ENCODE measurements at places on chromosomes 6 and 20. TPM values are rescaled to one million over a fixed set of nuclear protein-coding genes. Genes with fewer than 3 reads are reported as not detected.

RBPJL gene
- polyA plus RNA-seq, result not detected

BPIFB4 gene
- polyA plus RNA-seq, result not detected

COL20A1 gene
- polyA plus RNA-seq, result 0.46 TPM

TRAPPC3L gene
- not detected for polyA plus RNA-seq

HLA-DOA gene
- not detected for polyA plus RNA-seq

SEL1L2 gene
- polyA plus RNA-seq, result not detected

SLC17A1 gene
- polyA plus RNA-seq, result not detected

GGTLC1 gene
- polyA plus RNA-seq, result not detected

SAMD3 gene
- polyA plus RNA-seq, result 17.1 TPM

JARID2 gene
- 25.0 TPM for polyA plus RNA-seq

SLC22A23 gene
- polyA plus RNA-seq, result 8.8 TPM

GTSF1L gene
- not detected for polyA plus RNA-seq

MATN4 gene
- not detected for polyA plus RNA-seq

ADTRP gene
- not detected for polyA plus RNA-seq

FOXF2 gene
- not detected for polyA plus RNA-seq

MYLK2 gene
- 0.22 TPM for polyA plus RNA-seq

GJA10 gene
- polyA plus RNA-seq, result not detected

PTCHD4 gene
- 3.4 TPM for polyA plus RNA-seq

OR2J3 gene
- polyA plus RNA-seq, result not detected

WFDC10B gene
- not detected for polyA plus RNA-seq

HS3ST5 gene
- polyA plus RNA-seq, result not detected

CCM2L gene
- 1.5 TPM for polyA plus RNA-seq

NMBR gene
- polyA plus RNA-seq, result not detected

PCED1A gene
- polyA plus RNA-seq, result 132 TPM

ADAM33 gene
- not detected for polyA plus RNA-seq

PPP1R3G gene
- polyA plus RNA-seq, result not detected

PXDC1 gene
- polyA plus RNA-seq, result 4.2 TPM

ARFGEF3 gene
- polyA plus RNA-seq, result 4.5 TPM

C6orf141 gene
- polyA plus RNA-seq, result not detected

GPANK1 gene
- polyA plus RNA-seq, result 21.9 TPM

BMP7 gene
- 3.6 TPM for polyA plus RNA-seq

ADGB gene
- not detected for polyA plus RNA-seq

HLA-DPB1 gene
- polyA plus RNA-seq, result 2.3 TPM

KCNG1 gene
- 2.1 TPM for polyA plus RNA-seq

HLA-DQB2 gene
- not detected for polyA plus RNA-seq

ZNF318 gene
- polyA plus RNA-seq, result 16.1 TPM

GCNT2 gene
- polyA plus RNA-seq, result 16.3 TPM

CFAP61 gene
- 0.42 TPM for polyA plus RNA-seq

PROCR gene
- 0.30 TPM for polyA plus RNA-seq

SLC52A3 gene
- not detected for polyA plus RNA-seq

HNF4A gene
- not detected for polyA plus RNA-seq

BCAS1 gene
- not detected for polyA plus RNA-seq

FIG4 gene
- 35.4 TPM for polyA plus RNA-seq

NHLRC1 gene
- 1.2 TPM for polyA plus RNA-seq

MAP1LC3A gene
- 58.3 TPM for polyA plus RNA-seq

KCNK15 gene
- not detected for polyA plus RNA-seq

NR2E1 gene
- 0.50 TPM for polyA plus RNA-seq

NNAT gene
- 996 TPM for polyA plus RNA-seq

CCDC170 gene
- polyA plus RNA-seq, result 0.15 TPM

EFCAB8 gene
- not detected for polyA plus RNA-seq

KHDC1L gene
- not detected for polyA plus RNA-seq

SLC25A27 gene
- 31.1 TPM for polyA plus RNA-seq

STX11 gene
- polyA plus RNA-seq, result not detected

THBD gene
- polyA plus RNA-seq, result not detected

ALDH8A1 gene
- 6.9 TPM for polyA plus RNA-seq

COL10A1 gene
- not detected for polyA plus RNA-seq

C6orf47 gene
- 17.2 TPM for polyA plus RNA-seq

AURKA gene
- 4.7 TPM for polyA plus RNA-seq

OR12D3 gene
- polyA plus RNA-seq, result not detected

MYLK4 gene
- polyA plus RNA-seq, result 1.2 TPM
